Activated B cell treated with CpG ODN at 0.5 μM for 24 hours (primary cell): ENCODE measurements at places on chromosomes 6 and 20.

DNA sequence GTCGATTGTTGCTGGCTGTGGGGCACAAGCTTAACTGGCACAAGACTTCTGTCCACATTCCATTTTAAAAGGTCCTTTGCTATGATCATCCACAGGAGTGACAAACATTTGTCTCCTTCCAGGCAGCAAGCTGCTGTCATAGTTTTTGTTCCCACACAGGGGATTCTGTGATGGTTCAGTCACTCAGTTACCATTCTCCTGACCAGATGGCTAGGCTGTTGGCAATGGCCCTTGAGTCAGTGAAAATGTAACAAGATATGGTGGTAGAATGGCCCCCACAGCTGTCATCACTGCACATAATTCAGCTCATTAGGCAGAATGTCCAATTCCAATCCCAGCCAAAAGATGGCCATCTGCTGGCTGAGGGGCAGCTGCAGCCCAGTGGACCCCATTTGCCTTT, 13.7 kb downstream of the BPIFA1 start:
- no peak for DNase-seq

GRCh38 chr6:51495096-51495495, 592.3 kb downstream of the PKHD1 start:
- no peak for DNase-seq

GRCh38 chr20:19785173-19785982, 27.3 kb downstream of the RIN2 start:
- no peak for DNase-seq

DNA sequence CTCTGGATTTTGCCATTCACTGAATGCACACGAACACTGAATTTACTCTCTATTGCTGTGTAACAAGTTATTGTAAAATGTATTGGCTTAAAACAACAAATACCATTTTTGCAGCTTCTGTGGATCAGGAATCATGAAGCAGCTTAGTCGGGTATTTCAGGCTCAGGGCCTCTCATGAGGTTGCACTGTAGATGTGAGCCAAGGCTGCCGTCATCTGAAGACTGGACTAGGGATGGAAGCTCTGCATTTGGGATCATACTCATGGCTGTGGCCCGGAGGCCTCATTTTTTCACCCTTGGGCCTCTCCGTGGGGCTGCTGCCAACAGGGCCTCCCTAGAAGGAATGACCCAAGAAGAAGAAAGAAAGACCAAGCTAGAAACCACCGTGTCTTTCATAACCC, 492.4 kb upstream of the CDH4 start:
- no peak for DNase-seq

DNA sequence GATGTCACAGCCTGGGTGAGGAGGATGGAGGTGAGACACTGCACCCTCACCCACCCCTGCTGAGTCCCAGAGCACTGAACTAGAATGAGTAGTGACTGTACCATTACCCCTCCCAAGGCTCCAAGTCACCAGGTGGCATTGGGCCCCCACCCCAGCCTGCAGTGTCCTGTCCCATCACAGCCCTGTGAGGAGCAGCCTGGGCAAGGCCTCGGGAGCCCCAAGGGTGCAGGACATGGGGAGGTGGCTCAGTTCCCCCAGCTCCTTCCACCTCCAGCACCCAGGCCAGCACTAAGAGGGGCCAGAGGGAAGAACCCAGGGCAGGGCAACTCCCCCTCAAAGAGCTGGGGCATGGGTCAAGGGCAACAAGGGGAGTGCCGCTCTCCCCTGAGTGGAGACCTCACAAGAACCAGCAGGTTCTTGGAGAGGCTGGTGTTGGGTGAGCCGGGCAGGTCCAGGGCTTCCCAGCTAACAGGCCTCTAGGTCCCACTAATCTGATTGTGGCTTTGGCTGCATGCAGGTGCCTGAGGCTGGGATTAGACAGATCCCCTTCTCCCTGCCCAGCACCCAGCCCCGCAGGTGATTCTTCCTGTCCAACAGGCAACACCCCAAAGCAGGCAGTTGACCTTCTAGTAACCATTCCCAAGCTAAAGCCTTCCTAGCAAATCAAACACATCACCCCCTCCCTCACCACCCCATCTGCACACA, 2.6 kb downstream of the CST4 start:
- no peak for DNase-seq

DNA sequence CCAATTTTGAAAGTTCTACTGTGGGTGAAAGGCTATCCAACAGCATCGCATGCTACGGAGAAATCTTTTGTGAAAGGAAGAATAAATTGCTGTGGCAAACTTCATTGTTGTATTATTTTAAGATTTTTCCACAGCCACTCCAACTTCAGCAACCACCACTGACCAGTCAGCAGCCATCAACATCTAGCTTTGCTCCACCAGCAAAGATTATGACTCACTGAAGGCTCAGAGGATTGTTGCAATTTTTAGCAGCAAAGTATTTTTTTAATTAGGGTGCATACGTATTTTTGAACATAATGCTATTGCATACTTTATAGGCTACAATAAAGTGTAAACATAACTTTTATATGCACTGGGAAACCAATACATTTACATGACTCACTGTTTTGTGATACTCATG, 493.5 kb downstream of the TFAP2A start:
- DNase-seq, result no peak

DNA sequence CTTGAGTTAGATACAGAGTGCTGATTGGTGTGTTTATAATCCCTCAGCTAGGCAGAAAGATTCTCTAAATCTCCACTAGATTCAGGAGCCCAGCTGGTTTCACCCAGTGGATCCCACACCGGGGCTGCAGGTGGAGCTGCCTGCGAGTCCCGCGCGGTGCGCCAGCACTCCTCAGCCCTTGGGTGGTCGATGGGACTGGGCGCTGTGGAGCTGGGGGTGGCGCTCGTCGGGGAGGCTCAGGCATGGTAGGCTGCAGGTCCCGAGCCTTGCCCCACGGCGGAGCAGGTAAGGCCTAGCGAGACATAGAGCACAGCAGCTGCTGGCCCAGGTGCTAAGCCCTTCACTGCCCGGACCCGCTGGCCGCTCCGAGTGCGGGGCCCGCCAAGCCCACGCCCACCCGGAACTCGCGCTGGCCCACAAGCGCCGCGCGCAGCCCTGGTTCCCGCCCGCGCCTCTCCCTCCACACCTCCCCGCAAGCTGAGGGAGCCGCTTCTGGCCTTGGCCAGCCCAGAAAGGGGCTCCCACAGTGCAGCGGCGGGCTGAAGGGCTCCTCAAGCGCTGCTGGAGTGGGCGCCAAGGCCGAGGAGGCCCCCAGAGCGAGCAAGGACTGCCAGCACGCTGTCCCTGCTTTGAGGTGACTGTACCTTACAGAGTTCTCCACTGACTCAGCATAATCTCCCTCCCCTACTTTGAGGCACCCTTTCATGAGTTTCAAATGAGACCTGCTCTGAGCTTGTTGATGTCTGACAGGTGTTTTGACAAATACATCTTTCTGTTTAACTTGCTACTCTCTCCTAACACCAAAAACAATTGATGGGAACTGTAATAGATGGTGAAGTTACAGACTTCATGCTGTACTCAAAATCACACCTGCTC, 3.9 kb upstream of the SSR1 start:
- no peak for DNase-seq

DNA sequence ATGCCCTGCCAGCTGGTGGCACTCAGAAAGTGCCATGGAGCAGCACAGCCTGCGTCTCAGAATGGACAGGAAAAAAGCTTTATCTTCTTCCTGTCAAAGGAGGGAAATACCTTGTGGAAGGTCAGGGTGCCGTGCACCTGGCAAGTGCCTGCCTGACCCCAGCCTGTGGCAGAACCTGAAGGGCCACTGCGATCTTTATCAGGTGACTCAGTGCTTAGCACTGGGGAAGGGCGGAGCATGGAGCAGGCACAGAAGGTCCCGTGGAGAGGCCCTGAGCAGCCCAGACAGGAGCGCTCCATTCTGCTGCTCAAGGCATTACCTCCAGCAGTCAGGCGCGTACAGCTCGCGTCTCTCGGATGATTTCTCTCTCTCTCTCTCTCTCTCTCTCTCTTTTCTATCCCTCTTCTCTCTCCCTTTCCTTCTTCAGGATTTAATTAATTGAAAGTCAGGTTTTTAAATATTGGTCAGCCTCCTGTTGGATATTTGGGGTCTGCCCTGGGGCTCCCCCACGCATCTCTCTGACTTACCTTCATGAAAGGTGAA, 31.7 kb downstream of the FOXC1 start:
- DNase-seq, result no peak

- no peak for DNase-seq
Measured at GRCh38 chr6:25434921-25435320, 155.7 kb downstream of the CARMIL1 start.

- DNase-seq, result no peak
Measured at GRCh38 chr6:159695984-159696383, 2.9 kb upstream of the SOD2 start.

GRCh38 chr20:45412653-45413052, 3.3 kb upstream of the PIGT start:
- DNase-seq, result no peak

GRCh38 chr6:169956580-169956979, 205.2 kb downstream of the ERMARD start:
- no peak for DNase-seq

DNA sequence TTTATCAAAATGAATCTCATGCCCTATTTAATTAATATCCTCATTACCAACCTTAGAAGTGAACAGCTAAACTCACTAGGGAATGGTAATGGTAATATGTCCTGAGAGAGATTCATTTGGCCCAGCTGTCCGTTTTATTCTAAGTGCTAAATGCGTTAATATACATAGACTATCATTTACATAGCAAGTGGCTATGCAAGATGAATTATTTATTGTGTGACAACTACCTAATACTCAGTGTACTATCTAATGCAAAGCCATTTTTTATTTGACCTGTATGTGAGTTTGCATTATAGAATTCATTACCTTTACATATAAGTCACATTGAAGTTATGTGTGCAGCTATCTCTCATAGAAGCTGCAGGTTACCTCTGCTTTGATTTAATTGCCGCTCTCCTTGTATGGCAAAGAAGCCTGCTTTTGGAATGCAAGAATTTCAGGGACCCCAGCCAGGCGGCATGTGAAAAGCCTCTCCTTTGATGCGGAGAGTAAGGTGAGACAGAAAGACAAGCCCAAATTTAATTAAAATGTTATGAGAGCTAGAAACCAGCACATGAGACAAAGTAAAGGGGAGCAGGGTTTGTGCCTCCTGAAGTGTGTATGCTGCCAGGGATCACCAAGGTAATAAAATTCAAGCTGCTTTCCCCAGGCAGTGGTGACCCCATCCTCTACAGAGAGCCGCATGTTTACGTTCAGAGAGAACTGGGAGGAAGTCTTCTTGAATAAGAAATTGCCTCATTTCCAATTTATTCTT, 693.0 kb upstream of the MAP3K7 start:
- DNase-seq, result no peak

DNA sequence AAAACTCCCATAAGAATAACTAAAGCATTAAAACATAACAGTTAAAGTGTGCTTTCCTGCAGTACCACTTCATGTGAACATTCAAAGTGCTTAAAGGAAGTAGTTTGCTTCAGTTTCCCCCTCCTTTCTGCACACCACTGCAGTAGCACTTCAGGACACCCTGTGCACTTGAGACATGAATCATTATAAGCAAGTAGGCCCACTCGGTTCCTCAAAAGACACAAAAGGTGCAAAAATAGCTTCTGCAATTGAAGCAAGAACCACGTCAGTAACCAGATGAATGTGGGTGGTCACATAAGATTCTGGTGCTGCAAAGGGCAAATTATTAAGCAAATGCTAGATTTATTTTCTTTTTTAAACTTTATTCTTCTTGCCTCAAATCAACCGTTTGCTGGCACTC, 160.6 kb downstream of the HIVEP2 start:
- no peak for DNase-seq
